Astrocyte (in vitro differentiated cells and primary cell): ENCODE measurements at places on chromosomes 2 and 18. TPM values are rescaled to one million over a fixed set of nuclear protein-coding genes. Genes with fewer than 3 reads are reported as not detected.

RAB31 gene
- total RNA-seq: 88.7 and 100 TPM in 2 replicates

GRCh38 chr2:216575465-216575864 lies 57.8 kb upstream of the IGFBP2 start:
- no peak overlapping the region for H3K4me3 ChIP-seq
- no peak for DNase-seq
- H3K27ac ChIP-seq: no peak overlapping the region
- H3K27me3 ChIP-seq: no peaks in the 10 kb centered on the region
- peaks cover 13% of the 10 kb centered on the region for H3K4me1 ChIP-seq

GRCh38 chr18:56649996-56650395 lies 1.2 kb upstream of the WDR7 start:
- H3K4me3 ChIP-seq: no peak overlapping the region
- H3K27me3 ChIP-seq: no peaks in the 10 kb centered on the region
- H3K27ac ChIP-seq: no peak overlapping the region
- H3K4me1 ChIP-seq: peaks cover 5% of the 10 kb centered on the region

DNA sequence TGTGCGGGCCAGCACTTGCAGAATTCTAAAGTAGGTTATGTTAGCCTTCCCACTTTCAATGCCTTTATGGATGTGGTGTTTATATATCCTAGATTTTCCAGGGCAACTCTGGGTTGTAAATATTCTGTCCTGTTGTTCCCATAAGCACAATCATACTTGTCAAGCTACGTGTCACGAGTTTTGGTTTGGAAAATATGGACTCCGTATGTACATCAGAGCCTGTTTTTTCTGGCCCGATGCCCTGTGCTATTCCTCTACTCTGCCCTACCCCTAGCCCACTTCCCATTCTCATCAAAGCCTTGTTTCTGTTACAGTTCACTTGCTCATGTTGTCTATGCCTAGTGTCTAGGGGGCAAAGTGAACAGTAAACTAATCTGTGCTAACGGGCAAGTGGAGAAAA lies 27.0 kb upstream of the ZEB2 start:
- no peak overlapping the region for H3K4me3 ChIP-seq
- DNase-seq: no peak
- no peaks in the 10 kb centered on the region for H3K36me3 ChIP-seq
- H3K27me3 ChIP-seq: no peaks in the 10 kb centered on the region
- H3K27ac ChIP-seq: no peak overlapping the region
- no peaks in the 10 kb centered on the region for H3K4me1 ChIP-seq

GRCh38 chr2:104415284-104415683 lies 438.6 kb upstream of the POU3F3 start:
- H3K27me3 ChIP-seq: no peaks in the 10 kb centered on the region
- no peak overlapping the region for H3K27ac ChIP-seq
- no peak for DNase-seq
- H3K4me1 ChIP-seq: no peaks in the 10 kb centered on the region
- H3K4me3 ChIP-seq: no peak overlapping the region
- no peaks in the 10 kb centered on the region for H3K36me3 ChIP-seq
